ENCODE measurements at places on chromosomes 5 and 9.

GRCh38 chr9:127237801-127238200, 26.8 kb upstream of the GARNL3 start:
- no peak for DNase-seq

DNA sequence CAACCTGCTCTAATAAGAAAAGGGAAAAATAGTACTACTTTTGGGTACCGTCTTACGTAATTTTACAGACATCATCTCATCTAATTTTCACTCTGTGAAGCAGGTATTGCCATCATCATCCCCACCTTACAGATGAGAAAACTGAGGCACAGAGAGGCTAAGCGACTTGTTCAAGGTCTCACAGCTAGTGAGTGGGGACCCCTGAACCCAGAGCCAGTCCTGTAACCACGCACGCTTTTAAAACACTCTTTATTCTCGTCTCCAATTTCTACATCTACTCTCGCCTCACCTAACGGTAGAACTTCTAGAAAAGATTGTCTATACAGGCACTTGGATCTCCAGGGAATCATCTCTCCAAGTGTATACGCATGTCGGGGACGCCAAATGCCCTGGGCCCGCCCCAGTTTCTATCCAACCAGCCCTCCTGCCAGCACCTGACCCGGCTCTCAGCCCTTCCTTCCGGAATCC, 1.5 kb upstream of the TRAF1 start:
- peak; percentile 81 for DNase-seq

GRCh38 chr9:114777821-114778609, 27.8 kb downstream of the TNFSF15 start:
- DNase-seq, result peak; percentile 26

DNA sequence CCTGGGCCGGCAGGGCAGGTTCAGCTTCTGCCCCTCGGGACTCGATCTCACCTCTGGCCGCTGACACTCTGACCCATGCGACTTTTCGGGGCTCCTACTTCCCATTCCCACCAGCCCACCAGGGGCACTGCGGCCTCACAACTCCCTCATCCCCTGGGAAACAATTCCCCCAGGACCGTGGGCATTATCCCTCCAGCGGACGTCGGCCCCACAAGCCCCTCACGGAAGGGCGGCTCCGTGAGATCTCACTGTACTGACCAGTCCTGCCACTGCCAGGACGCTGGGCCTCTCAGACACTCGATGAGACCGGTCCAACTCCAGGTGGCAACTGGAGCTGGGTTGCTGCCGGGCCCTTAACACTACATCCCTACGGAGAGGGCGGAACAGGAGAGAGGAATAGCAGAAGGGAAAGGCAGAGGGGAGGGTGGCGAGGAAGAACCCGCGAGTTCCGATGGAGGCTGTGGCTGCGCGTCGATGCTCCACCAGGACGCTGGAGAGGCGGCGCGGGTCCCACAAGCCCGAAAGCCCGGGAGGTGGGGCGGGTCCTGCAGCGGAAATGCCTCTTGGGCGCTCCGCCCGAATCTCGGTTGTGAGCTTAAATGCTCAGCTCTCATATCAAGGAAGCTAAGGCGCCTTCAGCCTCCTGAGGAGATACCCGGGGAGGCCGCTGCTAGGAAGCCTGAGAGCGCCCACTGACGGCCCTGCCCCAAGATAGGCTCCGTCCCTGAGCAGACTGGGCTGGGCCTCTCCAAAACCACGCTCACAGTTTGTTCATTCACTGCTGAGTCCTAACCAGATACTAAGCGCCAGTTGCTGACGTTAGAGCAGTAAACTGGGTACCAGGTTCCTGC, 36.3 kb downstream of the VCP start:
- peak; percentile 48 for DNase-seq

DNA sequence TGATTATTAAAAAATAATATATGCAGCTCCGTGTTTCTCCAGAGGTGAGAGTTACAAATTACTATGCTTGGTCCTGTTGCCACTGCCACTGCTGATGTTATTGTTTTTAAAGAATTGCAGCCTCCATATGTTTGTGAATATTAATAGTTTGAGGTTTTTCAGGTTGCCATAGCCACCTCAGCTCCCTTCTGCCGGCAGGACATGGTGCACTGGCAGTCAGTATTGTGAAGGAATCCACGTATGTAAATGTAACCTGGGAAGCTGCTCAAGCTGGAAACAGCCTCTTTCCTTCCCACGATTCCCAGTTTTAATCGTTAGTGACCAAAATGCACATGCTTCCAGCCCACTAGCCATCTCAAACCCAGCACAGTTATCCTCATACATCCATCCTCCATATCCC, 184.4 kb upstream of the CCNG1 start:
- DNase-seq, result no peak

- no peak for DNase-seq
These were observed 27.9 kb downstream of the MROH2B start for GRCh38 chr5:41043109-41043747.

DNA sequence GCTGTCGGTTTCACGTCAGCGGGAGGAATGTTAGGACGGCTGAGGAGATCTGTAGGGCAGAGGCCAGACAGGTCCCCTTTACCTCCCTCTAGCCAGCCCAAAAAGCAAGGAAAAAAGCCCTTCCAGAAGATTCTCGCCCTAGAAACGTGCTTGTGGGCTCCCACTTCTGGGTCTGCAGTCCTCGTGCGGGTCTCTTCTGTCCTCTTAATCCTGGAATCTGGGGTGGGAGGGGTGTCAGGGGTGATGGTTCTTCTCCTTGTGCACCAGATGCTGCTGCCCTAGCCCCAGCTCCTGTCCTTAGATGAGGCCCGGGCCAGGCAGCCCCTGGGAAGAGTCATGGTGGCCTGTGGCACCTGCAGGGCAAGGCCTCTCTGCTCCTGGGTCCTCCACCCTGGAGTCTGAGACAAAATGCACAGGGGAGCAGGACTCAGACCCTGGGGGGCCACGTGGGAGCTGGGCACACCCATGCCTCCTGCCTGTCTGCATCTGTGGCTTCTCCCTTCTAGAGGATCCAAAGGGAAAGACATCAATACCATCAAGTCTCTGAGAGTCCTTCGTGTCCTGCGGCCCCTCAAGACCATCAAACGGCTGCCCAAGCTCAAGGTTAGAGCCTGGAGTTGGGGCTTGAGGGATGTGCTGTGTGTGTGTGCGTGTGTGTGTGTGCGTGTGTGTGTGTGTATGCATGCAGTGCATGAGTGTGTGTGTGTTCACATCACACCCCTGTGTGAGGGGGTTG, 174.2 kb downstream of the CACNA1B start:
- no peak for DNase-seq

- DNase-seq, result no peak
These were observed 170.1 kb upstream of the S1PR3 start for GRCh38 chr9:88821033-88821745.
